ENCODE measurements at places on chromosomes 2 and 18.

GRCh38 chr2:218125626-218126080, at the start of gene CXCR2:
Gene CXCR2 (plus strand): TSS chr2:218126028. CDS start chr2:218134802, 8,774 bp downstream.
- no peak for DNase-seq

DNA sequence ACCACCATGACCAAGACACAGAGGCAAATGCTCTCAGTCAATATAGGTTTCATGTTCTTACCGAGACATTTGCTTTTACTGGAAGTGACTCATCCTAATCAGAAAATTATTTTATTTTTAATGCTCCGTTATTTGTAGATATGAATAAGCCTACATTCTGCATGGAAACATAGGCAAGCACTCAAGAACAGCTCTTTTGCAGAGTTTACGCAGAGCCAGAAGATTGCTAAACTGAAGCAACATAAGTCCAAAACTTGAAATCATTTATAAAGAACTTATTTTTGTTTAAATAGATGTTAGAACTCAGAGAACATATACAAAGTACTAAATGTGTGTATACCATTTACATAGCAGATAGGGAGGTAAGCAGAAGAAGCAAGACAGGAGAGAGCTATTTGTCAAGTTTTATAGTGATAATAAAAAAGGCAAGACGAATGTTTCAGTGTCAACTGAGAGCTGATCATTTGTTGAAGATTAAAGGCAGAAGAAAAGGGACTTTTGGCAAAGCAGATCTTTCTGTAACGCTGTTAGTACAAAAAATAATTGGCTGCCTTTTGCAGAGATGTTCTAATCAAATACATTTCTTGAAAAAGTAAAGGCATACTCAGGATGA, 12.4 kb upstream of the PPP1R1C start:
- DNase-seq = no peak

DNA sequence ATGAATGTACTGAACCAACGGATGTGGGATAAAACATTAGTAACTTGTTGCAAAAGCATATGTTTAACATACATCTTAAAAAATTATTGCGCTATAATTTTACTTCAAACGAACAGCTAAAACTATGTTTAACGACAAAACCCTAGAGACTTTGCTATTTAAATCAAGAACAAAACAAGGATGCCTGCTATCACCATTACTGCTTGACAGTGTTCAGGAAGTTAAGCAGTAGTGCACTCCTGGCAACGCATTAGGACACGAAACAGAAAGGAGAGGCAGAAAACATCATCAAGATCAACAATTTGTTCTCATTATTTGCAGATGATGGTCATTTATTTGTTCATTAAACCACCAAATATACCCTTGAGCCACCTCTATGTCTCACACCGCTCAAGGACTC, 151.9 kb downstream of the GALNT1 start:
- no peak for DNase-seq

DNA sequence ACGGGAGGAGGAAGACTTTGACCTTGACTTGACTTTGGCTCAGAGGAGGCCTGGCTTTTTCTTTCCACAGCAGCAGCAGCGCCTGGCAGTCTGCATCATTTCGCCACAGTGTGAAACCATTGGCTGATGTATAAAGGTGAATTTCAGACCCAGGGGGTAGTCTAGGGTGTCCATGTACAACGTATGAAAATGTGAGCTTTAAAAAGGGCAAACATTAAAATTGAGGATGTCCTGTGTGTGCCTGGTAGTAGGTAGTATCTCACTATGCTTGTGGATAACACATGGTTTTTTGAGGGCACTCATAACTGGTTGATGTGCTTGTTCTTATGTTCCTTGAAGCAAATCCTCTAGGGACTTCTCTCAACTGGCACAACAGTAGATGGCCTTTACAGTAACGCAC, 86.1 kb downstream of the LPIN1 start:
- no peak for DNase-seq

DNA sequence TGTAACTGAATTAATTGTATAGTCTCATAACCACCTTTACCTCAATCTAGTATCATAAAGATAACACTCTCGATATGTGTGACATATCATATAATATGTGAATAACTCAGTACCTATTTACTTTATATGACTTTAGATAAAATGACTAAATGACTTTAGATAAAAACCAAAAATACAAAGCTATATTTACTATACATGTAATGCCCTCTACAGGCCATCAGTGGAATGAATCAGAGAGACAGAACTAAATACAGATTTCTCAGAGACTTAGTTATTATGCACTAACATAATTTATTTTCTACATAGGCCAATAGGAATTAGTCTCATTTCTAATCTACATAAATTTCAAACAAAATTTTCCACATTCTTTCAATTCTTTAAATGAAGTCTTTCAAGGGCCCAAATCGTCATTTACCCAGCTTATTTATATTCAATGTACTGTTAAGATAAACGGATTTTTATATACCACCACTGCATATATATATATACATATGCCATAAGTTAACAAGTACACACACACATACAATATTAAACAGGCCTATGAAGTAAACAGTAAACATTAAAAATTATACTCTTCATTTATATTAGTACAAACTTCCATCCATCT, 219.9 kb downstream of the EXOC6B start:
- DNase-seq = no peak
